Natural killer cell treated with Interleukin-12 subunit alpha and Interleukin-12 subunit beta and Interleukin-15 and Interleukin-18, amount 100 ng/mL, for 72 hours (primary cell): ENCODE measurements at places on chromosomes 13 and 19. TPM values are rescaled to one million over a fixed set of nuclear protein-coding genes. Genes with fewer than 3 reads are reported as not detected.
A peak's percentile ranks its signal among the peaks of the same experiment; 100 is the strongest.

The CGB8 gene
- not detected for total RNA-seq

GRCh38 chr13:112034231-112034630, 32.7 kb upstream of the SOX1 start:
- no peaks in the 10 kb centered on the region for H3K4me1 ChIP-seq

GRCh38 chr19:14432791-14433553, at the start of gene PKN1:
Gene PKN1 (plus strand): TSS chr19:14433306. CDS start chr19:14433522, 216 bp downstream.
- H3K36me3 ChIP-seq, result no peaks in the 10 kb centered on the region
- H3K27me3 ChIP-seq, result no peaks in the 10 kb centered on the region
- DNase-seq, result peak; percentile 78
- peak within 1 kb of the TSS; percentile 85 for H3K4me3 ChIP-seq

DNA sequence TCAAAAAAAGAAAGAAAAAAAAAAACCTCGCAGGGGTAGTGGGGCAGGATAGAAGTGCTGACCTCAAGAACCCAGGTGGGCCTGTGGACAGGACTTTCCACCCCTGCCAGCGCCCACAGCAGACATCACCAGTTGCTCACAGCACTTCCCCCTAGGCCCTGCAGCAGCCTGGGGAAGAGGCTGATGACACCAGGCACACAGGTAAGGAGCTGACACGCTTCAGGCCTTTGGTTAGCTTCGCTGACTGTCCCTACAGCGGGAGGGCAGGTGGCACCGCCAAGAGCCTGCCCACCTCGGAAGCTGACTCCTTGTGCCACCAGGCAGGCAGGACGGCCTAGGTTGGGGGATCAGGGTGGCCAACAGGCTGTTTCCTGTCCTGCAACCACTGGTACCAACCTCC, 8.9 kb downstream of the LONP1 start:
- DNase-seq, result no peak
- H3K4me3 ChIP-seq, result no peak overlapping the region
- no peaks in the 10 kb centered on the region for H3K4me1 ChIP-seq
- no peaks in the 10 kb centered on the region for H3K36me3 ChIP-seq
- no peaks in the 10 kb centered on the region for H3K27me3 ChIP-seq
- no peak overlapping the region for H3K27ac ChIP-seq

The MEIS3 gene
- not detected for total RNA-seq

DNA sequence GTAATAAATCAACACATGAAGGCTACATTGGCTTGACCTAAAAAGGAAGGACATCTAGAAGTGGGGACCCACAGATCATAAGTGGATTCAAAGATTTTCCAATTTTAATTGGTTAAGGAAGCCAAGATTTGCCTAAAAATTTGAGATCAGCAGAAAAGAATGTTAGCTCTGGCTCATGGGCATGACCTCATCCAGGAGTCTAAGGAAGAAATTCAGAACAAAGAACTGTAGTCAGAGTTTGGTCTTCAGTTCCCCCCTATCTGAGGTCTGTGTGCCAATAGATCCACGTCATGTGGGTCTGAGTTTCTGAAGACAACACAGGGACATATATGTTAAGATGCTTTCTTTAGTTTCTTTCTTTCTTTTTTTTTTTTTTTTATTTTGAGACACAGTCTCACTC, 648.8 kb upstream of the SPRY2 start:
- H3K4me3 ChIP-seq, result no peak overlapping the region
- no peak overlapping the region for H3K27ac ChIP-seq
- DNase-seq, result no peak

The DLL3 gene
- 0.21 TPM for total RNA-seq

The PNMA8A gene
- not detected for total RNA-seq

GRCh38 chr13:91142572-91142971, 204.9 kb upstream of the MIR17HG start:
- no peak overlapping the region for H3K27ac ChIP-seq
- no peaks in the 10 kb centered on the region for H3K27me3 ChIP-seq
- no peaks in the 10 kb centered on the region for H3K4me1 ChIP-seq
- no peak overlapping the region for H3K4me3 ChIP-seq
- DNase-seq, result no peak
- H3K36me3 ChIP-seq, result no peaks in the 10 kb centered on the region
